Ascending aorta (tissue), 2 donors: ENCODE measurements at places on chromosomes 1 and 21.
A peak's percentile ranks its signal among the peaks of the same experiment; 100 is the strongest.

GRCh38 chr1:92118826-92119225, 38.7 kb downstream of the BTBD8 start:
- no peak for DNase-seq

- DNase-seq, result no peak
Observed at GRCh38 chr1:63134501-63135173, 187.7 kb upstream of the FOXD3 start.

GRCh38 chr1:95223110-95223509, 10.9 kb upstream of the RWDD3 start:
- DNase-seq, result no peak

DNA sequence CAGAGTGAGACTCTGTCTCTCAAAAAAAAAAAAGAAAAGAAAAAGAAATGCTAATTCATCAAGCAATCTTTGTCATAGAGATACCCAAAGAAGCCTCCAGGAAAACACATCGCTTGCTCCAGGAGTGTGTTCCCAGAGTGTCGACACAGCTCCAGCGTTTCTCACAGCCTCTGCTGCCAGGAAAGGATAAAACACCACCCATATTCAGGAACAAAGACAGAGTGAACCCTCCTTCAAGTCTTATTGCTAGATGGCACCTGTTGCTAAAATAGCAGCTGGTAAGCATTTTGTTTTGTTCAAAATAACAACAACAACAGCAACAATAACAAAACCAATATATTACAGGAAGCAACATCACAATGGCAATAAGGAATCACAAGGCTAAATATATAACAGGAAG, 3.1 kb downstream of the ILDR2 start:
- no peak for DNase-seq

DNA sequence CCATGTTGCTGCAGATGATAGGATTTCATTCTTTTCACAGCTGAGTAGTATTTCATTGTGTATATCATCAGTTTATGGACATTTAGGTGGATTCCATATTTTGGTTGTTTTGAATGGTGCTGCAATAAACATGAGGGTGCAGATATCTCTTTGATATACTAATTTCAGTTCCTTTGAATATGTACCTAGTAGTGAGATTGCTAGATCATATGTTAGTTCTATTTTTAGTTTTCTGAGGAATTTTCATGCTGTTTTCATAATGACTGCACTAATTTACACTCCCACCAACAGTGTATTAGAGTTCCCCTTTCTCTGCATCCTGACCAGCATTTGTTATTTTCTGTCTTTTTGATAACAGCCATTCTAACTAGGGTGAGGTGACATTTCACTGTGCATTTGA, 82.1 kb downstream of the BRINP2 start:
- no peak for DNase-seq

- DNase-seq, result no peak
Observed at GRCh38 chr1:77401384-77401783, 119.6 kb downstream of the AK5 start.

DNA sequence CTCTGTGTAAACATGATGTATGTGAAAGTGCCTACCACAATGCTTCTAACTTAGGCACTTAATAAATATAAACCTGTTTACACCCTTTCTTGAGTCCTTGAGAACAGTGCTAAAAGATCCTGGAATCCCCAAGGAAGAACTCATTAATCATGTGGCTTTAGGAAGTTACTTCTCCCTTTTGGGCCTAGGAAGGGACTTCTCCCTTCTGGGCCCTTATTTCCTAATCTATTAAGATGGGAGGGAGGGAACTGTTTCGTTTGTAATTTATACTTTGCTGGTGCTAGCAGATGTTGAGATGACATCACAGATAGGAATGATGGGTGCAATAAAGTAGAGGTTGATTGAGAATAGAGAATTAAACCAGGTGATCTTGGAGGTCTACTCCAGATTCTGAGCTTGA, 1.2 kb downstream of the BTF3L4 start:
- DNase-seq, result no peak

GRCh38 chr1:54325703-54326461, 80.3 kb downstream of the SSBP3 start:
- no peak for DNase-seq

- DNase-seq, result no peak
Observed at GRCh38 chr1:33092438-33092837, 11.5 kb downstream of the AZIN2 start.

GRCh38 chr1:183739082-183739481, 65.8 kb upstream of the RGL1 start:
- DNase-seq, result no peak

DNA sequence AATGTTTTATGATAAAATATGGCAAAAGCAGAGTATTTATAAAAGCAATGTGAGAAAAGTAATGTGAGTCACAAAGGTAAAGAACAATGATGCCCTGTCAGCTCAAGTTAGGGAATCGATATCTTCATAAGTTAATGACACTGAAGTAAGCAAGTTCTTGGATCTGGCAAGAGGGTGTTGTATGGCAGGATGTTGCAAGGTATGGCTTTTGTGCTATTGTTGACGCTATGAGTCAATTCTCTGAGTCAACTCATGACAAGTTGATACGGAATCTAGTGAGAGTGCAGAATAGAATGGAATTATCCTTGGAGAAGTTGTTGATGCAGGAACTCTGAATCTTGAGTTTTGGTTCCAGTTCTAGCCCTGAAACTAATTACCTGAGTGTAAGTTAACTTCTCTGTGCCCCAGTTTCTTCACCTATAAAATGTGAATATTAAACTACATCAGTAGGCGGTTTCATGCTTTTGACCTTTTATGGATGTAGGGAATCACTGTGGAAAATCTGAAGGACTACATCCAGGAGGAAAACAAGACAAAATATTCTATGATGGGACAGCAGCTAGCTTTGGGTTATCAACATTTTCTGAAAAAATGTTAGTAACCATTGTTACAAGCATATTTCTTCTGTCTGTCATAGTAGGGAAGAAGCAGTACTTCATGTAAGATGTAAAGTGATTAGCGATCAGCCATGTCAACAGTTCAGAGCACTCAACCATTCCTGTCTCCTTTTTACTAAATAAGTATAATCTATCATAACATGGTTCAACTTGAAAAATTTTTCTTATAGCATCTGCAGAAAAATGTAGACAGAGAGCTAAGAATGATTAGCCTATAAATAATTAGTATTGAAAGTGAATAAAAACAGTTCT, 96.9 kb downstream of the ATP6V1G3 start:
- no peak for DNase-seq

- DNase-seq, result no peak
Observed at GRCh38 chr1:202656951-202657646, 53.2 kb downstream of the SYT2 start.

DNA sequence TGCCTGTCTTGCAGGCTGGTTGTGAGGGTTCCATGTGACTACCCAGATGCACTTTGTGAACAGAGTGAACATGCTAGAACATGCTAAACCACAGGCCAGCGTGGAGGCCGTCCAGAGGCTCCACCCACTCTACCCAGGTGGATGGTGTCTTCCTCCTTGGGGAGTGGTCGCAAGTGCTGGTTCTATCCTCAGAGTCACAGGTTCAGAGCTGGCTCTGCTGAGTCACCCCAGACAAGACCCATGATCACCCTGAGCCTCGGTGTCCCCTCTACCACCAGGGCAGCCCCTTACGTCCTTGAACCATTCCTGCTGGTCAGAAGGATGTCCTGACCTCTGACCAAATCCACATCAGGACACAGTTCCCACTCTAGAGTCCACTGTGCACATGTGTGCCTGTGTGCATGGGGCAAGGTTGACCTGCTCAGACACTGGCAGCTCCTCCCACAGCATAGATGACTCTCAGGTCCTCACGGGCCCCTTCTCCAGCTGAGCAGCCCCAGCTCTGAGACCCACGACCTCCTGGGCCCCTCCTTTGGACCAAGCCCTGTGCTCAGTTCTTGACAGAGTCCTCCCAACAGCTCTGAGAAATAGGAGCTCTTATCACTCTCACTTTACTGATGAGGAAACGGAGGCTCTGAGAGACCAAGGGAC, 391.8 kb downstream of the MATN1 start:
- peak; percentile 54 for DNase-seq

DNA sequence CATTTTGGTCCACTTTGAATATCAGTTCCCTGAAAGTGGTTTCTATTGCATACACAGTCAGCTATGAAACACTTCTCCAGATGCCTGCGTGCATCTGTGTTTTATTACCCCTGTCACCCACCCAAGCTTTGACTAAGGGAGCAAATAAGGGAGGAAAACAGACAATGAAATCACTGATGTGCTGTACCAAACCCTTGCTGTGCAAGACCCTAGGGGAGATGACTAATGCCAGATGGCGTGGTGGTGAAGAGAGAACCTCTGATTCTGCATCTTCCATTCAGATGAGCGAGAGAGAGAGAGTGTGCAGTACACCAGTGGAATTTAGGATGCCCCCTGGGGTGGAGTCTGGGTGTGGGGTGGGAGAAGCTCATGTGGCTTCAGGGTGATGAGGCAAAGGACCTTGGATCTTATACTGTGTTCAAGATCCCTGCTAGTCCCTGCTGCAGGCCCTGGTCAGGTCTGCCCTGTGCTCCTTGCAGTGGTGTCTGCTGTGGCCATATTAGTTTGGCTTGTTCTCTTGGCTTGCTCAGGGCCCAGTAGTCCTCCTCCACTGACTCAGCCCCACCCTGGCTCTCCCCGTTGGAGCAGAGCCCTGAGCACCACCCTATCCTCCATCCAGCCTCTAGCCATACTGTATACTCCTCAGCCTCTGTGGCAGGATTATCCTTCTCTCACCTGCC, 18.5 kb downstream of the CLCA1 start:
- DNase-seq, result no peak

DNA sequence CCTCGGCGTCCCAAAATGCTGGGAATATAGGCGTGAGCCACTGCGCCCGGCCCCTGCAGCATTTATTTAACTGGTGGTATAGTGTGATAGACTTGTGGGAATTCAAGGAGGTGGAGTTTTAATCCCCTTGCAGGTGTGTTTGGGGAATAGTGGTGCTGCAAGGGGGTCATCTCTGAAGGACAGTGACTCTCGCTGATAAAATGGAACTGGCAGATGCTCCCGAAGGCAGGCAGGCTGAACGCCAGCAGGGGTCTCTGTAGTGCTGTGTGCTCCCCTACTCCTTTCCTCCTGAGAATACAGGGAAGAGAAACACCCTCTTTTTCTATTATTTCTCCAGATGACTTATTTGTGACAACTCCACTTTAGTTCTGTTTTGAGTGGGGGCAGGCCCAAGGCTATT, 4.0 kb downstream of the OSCP1 start:
- DNase-seq, result no peak
